Brain pericyte (primary cell): ENCODE measurements at places on chromosomes 1 and 21.

GRCh38 chr1:53091841-53092645 is 30.0 kb downstream of the PODN start:
- no peak for DNase-seq

DNA sequence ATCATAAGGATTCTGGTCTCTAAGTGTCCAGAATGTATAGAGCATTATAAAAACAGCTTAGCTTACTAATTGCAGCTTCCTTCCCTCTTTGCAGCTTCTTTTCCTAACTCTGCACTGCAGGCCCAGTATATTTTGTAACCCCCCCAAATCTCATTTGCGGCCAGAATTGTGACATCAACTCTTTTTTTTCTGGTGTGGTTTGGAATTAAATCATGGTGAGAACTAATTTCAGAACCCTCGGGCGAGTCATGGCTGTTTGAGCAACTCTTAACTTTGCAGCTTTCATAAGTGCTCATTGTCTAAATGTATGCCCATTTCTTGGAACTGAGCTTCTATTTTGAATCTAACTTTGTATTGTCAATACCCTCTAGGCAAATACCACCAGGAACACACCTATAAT is 187.4 kb downstream of the CYYR1 start:
- no peak for DNase-seq

DNA sequence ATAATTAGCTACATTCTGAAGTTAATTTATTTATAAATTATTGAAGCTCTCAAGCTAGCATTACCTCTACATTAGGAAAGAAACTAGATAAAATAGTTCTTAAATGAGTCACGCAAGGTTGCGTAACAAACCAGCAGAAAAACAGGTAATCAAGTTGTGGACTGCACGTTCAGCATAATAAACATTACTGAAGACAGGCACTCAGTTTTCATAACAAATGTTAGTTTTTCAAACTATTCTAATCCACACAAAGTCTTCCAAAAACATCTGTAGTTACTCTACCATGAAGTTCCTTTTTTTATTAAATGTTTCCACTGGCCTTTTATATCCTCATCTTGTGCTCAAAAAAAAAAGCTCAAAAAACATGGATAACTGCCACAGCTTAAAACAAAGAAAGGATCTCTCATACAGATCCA is 1.3 kb downstream of the TOR1AIP2 start:
- no peak for DNase-seq

DNA sequence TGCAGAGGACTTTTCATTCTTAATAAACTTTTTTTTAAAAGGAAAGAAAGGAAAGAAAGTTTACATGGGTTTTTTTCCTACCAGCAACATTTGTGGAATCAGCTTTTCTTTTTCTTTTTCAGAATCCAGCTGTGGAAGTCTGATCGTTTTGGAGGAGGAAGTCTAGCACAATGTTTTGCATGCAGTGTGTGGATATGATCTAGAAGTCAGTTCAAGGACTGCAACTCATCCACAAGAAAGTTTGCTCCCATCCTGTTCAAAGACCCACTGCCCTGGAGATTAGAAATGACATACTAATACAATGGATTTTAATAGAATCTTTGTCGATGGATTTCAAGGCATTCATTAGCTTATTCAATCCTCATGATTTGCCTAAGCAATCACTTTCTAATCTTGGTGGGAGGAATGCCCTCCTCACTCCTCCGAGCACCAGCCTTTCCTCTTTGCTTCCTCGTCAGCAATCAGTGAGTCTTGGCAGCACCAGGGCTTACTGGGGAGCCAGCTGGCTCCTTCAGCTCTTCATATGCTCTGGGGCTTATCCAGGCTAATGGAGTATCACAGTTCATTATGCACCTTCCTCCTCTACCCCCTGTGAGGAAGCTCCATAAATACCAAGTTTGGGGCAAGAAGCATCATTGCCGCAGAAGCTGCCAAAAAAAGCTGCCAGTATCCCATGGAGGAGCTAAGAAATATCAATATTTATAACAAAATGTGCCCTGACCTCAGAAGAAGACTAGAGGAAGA is 392.3 kb upstream of the PKN2 start:
- no peak for DNase-seq

DNA sequence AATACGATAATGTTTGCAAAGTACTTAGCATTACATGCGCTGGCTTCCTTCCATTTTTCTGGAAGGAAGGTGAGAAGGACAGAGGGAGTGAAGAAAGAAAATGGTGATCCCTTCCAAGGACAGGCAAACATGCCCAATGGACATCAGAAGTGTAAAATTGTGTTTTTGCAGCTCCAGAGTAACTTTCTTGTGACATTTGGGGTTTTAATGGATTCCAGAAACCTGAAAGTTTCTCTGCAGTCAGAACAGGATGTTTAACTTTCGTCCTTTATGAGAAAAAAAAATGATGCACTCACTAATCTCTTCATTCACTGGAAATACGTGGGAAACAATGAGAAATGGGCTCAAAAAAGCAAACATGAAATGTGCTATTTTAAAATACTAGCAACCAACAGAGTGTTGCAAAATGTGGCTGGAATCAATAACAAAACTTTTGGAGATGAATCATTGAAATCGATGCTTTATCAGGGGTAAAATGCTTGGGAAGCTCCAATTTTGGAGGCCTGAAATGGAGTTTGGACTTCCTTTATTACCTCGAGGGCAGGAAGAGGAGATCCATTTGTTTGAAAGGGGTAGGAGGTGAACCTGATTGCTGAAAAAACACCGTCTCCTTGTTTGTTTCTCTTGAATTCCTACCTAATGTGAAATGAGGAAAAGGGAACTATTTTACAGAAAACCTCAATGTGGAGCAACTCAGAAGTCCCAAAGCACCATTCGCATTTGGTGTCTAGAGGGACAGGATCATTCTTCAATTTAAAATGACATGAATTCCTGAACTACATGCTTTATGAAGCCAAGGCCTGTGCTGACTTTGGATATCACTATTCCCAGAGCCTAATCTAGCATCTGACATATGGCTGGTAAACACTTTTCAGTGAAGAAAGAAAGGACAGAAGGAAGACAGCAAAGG is 129.5 kb downstream of the TRABD2B start:
- DNase-seq: no peak

GRCh38 chr21:34351786-34352241 is 12.0 kb upstream of the KCNE2 start:
- DNase-seq: no peak

- DNase-seq: no peak
Measured at GRCh38 chr1:29497395-29498125, 261.2 kb downstream of the PTPRU start.

DNA sequence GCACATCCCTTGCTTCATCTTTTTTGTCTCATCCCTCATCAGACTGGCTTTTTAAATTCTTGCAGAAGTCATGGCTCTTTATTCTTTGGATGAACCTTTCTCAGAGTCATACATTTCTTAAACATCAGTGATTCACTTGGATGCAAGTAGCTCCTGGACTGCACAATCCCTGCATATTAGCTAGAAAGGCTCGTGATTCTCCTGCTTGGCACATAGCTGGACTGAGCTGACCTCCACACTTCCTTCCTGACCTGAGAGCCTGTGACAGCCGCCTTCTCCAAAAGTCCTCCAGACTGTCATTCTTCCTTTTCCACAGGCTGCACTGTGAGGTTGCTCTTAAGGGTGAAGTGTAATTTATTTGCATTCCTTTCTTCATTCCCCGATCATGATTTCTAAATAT is 109.4 kb downstream of the RGL1 start:
- no peak for DNase-seq
